HTR-8/SVneo (cell line): ENCODE measurements at places on chromosomes 12 and 14.
A peak's percentile ranks its signal among the peaks of the same experiment; 100 is the strongest.

- DNase-seq, result no peak
Observed at GRCh38 chr14:101064718-101065117, 161.2 kb upstream of the RTL1 start.

- DNase-seq, result no peak
Observed at GRCh38 chr14:89564286-89564957, 147.4 kb upstream of the FOXN3 start.

DNA sequence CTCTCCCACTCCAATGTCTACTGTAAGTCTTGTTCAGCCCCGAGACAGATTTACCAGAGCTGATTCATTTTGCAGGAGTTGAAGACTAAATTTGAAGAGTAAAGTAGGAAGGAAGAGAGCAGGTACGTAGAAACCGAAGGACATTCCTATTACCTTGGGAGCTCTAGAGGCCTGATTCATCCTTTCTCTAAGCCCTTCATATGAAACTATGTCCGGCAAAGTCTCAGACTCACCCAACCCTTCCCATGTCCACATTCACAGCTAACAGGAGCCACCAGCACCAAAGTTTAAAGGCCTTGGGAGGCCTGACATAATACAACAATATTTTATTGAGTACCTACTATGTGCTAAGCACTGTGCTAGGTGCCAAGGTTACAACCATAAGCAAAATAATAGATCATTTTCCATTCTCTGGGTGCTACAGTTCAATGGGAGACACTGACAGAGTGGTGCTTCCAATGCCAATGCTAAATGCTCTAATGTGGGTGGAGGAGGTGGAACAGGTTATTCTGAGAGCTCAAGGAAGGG is 86.6 kb downstream of the PHLDA1 start:
- DNase-seq, result no peak

- DNase-seq, result no peak
Observed at GRCh38 chr12:52627395-52628110, 9.2 kb upstream of the KRT73 start.

GRCh38 chr12:13233830-13234641 is 37.5 kb downstream of the EMP1 start:
- DNase-seq, result peak; percentile 47

DNA sequence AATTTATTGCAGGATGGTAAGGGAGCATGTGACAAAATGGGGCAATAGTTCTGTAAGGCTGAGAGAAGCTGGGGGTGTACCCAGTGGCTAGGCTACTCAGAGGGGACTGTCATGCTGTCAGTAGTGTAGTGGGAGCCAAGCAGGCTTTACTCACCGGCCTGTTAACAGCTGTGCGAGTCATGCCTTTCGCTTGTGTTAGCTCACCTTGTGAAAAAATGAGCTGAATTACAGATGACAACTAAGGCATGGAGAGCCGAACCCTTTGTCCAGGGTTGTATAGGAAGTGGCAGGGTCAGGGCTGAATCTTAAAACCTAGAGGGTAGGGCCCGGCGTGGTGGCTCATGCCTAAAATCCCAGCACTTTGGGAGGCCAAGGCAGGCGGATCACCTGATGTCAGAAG is 37.9 kb downstream of the SH2B3 start:
- DNase-seq, result no peak

GRCh38 chr12:101670007-101670671 is 27.3 kb upstream of the CHPT1 start:
- peak; percentile 28 for DNase-seq

- DNase-seq, result peak; percentile 7
Observed at GRCh38 chr12:18690653-18691052, 47.2 kb downstream of the PLCZ1 start.

- no peak for DNase-seq
Observed at GRCh38 chr12:67666605-67667004, 18.1 kb downstream of the DYRK2 start.

- peak; percentile 64 for DNase-seq
Observed at GRCh38 chr14:89973234-89973823, 17.6 kb downstream of the TDP1 start.

- DNase-seq, result no peak
Observed at GRCh38 chr12:23555825-23556207, 393.7 kb downstream of the SOX5 start.

DNA sequence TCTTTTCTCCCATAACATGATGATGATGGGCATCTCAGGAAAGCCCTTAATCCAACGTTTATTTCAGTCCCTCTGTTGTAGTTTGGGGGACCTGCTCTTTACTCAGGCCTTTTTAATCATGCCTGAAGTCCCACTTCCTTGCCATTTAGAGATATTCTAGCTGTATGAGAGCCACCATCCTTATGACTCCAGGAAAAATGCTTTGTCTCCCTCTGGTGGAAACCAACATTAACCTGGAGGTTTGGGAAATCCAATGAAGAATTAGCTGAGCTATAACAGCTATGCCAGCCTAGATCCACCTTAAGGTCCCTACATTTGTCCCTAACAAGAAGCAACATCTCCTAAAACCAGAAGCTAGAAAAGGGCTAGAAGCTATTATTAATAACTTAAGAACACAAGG is 1399.1 kb downstream of the LRFN5 start:
- DNase-seq, result no peak

- no peak for DNase-seq
Observed at GRCh38 chr12:127650626-127651025, 616.3 kb upstream of the TMEM132C start.

DNA sequence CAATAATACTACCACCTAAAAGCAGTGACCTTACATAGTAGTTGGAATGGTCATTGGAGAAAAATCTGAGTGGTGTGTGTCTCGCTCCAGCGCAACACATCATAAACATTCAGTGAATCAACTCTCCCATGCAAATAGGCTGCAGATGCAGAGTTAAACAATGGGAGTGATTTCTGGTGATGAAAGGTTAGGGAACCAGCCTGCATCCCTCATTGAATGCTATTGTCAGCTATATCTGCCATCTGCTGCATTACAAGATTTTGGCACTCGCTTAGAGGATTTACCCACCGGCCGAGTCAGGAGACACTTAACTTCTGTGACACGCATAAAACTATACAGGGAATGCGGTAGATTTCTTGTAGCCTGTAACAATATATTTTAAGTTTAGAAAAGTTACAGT is 900.9 kb downstream of the FLRT2 start:
- no peak for DNase-seq

DNA sequence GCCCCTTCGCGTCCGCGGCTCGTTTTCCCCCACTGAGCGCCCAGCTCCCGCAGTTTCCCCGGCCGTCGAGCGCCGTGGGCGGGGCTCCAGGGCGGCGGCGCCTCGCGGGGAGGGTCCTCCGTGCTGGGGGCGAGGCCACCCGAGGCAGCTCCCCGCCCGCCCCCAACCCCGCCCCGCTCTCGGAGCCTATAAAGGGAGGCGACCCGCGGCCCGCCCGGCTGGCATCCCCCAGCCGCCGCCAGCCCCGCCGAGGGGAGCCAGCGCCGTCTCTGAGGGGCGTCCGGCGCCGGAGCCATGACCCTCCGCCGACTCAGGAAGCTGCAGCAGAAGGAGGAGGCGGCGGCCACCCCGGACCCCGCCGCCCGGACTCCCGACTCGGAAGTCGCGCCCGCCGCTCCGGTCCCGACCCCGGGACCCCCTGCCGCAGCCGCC is at the start of gene TAMALIN:
Gene TAMALIN (plus strand): TSS at position 221 of the 432 bp plus-strand sequence. CDS start 74 bp downstream, at position 295.
- peak; percentile 79 for DNase-seq

- no peak for DNase-seq
Observed at GRCh38 chr14:23863836-23864235, 89.7 kb upstream of the DHRS4 start.

DNA sequence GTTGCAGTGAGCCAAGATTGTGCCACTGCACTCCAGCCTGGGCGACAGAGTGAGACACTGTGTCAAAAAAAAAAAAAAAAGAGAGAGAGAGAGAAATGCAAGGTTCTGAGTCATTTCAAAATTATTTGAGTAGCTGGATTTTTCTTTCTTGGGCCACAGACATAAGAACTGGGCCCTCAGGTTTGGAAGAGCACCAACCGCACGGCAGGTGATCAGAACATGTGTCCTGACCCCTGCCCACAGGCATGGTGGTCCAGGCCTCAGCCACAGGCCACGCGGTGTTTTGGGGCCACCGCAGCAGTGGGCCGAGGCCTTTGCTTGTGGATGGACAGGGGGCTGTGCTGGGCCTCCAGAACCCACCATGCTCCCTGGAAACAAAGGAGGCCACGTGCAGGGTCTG is 126.7 kb downstream of the CALM1 start:
- DNase-seq, result peak; percentile 62

DNA sequence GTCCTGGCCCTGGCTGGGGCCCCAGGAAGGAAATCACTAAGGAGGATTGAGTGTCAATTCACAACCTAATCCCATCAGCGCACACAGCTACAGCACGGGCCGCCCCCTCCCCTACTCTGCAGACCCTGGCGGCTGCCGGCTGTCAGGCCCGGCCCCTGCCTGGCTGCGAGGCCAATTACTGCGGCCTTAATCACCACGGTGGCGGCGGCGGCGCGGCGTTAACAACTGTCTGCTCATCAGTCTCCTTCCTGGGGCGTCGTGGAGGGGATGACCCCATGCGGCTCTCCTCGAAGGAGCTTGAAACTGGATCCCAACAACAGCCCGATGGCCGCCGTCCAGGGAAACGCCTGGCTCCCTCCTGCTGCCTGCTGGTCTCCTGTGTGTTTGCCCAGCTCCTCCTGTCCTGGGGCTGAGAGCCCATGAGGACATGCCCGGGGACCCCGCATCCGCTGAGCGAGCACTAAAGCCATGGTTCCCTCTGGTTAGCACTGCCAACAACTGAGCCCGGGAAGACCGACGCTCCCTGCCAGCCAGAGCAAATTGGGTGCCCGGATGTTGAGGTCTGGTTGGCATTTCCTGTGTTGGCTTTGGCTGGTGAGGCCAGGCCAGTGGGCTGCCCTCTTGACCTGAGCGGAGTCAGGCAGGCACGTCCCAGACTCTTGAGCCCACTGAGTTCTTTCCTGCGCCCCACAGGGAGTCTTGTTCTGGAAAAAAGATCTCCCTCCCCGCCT is 21.8 kb upstream of the EIF2B2 start:
- DNase-seq, result peak; percentile 88

GRCh38 chr12:27709932-27710591 is 570 bp upstream of the MRPS35 start:
- peak; percentile 46 for DNase-seq

GRCh38 chr14:38838049-38838978 is 264.7 kb downstream of the SEC23A start:
- no peak for DNase-seq

- no peak for DNase-seq
Observed at GRCh38 chr12:70966996-70967790, 46.7 kb upstream of the PTPRR start.

GRCh38 chr12:122203301-122204166 is at the start of gene B3GNT4:
B3GNT4 (plus strand) TSS chr12:122203709; CDS start chr12:122204619, 910 bp downstream.
- peak; percentile 80 for DNase-seq

GRCh38 chr12:117563706-117564105 is 202.3 kb upstream of the NOS1 start:
- no peak for DNase-seq

- DNase-seq, result no peak
Observed at GRCh38 chr14:69288011-69288771, 28.2 kb downstream of the GALNT16 start.

DNA sequence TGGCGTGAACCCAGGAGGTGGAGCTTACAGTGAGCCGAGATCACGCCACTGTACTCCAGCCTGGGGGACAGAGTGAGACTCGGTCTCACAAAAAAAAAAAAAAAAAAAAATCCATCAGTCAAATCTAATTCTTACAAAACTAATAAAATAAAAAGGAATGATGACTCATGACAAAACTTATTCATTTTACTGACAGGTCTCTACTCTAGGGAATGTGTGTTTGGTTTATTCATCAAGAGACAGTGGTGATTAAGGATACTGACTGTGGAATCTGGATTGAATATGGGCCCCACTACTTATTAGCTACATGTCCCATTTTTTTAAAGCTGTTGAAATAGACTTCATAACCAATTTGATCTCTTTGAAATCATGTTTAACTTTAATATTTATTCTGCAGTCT is 29.3 kb upstream of the GAS2L3 start:
- DNase-seq, result no peak
